ENCODE measurements at places on chromosomes 1 and 21. TPM values are rescaled to one million over a fixed set of nuclear protein-coding genes. Genes with fewer than 3 reads are reported as not detected.

The BARHL2 gene
- total RNA-seq = not detected

The ARHGEF11 gene
- 19.3 TPM for total RNA-seq

The ELAVL4 gene
- total RNA-seq = not detected

The MAP3K21 gene
- 11.0 TPM for total RNA-seq

The ARHGEF10L gene
- total RNA-seq = 27.8 TPM

The SLC6A9 gene
- 4.1 TPM for total RNA-seq

DNA sequence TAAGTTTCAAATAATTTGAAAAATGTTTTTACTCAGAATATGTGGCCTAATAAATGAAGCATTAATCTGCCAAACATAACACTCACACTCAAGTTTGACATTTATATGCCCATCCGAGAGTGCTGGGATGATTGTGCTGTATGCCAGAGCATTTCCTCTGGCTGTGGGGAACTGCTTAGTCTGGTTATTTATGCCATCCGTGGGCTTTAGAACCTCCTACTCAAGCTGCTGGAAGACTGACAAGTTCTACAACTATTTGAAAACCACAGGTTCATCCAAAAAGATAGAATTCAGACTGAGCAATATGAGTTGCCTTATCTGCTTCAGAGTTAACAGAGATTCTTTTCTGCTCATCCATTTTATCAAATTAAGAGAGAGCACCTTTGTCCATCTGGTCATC is 25.9 kb downstream of the PCNX2 start:
- no peak for DNase-seq

GRCh38 chr1:110829955-110830553 is 42.9 kb upstream of the CD53 start:
- peak; percentile 1 for DNase-seq

DNA sequence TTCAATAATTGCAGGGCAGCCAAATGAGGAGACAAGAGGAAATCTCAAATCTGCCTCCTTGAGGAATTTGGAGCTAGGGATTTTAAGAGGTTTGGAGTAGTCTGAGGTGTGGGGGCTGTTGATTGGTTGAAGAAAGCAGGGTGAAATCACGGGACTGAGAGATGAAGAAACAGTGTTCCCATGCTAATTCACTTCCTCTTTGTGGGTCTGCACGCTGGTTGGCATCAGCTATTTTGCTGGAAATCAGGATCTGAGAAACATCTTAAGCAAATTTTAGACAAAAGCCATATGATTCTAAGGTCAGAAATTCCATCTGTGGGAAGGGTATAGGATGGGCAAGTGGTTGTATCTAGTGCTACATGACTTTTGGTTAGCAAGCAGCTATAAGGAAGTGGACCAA is 107.1 kb upstream of the PAXBP1 start:
- DNase-seq = no peak

DNA sequence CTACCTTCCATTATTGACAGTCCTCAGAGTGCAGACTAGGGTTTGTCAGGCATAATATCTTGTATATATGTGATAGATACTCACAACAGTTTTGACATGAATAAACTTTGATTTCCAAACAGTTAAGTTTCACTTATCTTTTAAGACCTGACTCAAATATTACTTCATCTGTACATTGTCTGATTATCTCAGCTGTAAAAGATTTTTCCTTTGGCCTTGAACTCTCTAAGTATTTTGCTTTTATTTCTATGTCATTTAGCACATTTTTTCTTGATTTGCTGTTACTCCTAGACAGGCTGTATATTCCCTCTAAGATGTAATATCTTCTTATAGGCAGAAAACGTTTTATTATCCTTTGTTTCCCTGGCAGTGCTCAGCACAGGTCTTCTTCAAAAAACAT is 65.6 kb upstream of the DMRTA2 start:
- DNase-seq = no peak

DNA sequence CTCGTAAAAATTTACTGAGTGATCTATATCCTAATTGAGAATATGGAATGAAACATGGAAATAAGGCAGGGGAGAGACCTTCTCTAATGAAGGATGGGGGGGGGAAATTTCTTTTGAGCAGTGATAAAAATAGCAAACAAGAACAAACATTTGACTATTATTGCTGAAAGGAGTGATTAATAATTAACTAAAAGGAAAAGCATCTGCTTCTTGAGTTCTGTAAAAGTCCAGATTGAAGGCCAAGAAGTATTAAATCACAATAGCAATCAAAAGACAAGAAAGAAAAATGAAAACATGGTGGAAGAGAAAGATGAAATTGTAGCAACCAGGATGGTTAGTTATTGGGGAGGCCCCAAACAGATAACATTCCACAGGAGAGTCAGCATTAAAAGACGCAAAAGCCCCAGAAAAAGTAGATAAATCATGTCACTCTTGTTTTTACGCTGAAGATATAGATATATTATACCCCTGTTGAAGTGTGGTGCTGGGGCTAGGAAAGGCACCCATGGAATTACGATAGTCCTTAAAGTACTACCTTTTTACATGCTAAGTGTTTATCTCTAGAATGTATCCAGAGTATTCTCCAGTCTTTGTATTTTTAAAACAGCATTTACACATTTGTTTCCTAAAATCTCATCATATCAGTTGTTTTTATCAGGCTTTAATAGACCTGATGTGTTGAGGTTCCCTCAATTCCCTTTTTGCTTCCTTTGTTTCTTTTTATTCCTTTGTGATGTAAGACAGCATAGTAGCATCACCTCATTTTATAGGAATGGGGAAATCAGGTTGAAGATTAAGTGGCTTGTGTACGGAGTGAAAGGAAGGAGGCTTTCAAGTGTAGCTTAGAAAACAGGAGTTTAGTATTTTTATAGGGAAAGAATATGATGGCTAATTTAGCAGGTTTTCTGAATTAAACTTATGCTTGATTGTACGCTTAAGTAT is 28.9 kb downstream of the DISP1 start:
- peak; percentile 90 for DNase-seq

DNA sequence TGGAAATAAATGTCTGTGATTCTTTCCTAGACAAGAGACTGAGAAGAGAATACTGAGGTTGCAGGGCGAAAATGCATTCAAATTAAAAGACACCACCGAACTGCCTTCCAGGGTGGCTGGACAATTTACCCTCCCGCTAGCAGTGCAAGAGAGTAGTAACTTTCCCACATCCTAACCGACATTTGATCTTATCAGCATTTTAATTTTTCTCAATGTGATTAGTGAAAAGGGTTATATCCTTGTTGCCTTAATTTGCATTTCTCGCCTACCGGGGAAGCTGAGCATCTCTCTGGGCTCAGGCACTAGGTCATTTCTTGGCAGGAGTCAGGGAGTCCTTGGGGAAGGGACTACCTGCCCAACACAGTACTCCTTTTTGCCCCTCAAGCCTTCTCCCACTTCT is 2.8 kb downstream of the TNFRSF8 start:
- no peak for DNase-seq

- DNase-seq = no peak
These were observed 25.0 kb downstream of the ZNF644 start for GRCh38 chr1:90996742-90997413.

- DNase-seq = no peak
These were observed 24.0 kb downstream of the LRRC8D start for GRCh38 chr1:89844860-89845259.

GRCh38 chr1:198147216-198147615 is 9.6 kb upstream of the NEK7 start:
- DNase-seq = no peak

DNA sequence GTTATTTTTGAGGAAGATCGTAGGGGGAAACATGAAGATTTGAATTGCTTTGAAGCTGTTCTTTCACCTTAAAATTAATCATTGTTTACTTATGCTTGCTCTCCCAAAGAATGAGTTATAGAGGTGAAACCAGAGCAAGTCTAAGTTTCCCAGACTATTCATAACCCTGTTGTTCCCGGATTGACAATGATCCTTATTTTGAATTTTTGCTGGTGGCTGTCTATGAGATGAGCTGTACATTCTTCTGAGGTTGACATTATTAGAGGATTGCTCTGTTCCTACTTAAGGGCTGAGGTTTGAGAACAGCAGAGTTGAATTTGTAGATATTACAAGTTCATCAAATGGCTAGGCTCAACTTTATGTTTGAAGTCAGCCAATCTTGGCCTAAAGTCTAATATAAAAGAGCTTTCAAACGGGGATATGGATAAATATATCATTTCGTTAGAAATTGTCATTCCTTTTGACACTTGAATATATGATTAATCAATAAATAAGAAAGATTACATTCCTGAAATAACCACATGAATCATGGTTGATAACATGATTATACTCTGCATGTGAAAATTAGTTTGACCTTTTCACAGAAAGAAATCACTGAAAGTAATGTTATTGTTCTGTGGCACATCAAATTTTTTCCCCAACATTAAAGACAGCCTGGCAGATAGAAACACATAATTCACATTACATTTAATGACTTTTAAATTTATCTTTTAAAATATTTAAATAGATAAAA is 19.1 kb upstream of the PDE4B start:
- no peak for DNase-seq

- no peak for DNase-seq
These were observed 6.2 kb downstream of the MAP1LC3C start for GRCh38 chr1:241992734-241993133.

DNA sequence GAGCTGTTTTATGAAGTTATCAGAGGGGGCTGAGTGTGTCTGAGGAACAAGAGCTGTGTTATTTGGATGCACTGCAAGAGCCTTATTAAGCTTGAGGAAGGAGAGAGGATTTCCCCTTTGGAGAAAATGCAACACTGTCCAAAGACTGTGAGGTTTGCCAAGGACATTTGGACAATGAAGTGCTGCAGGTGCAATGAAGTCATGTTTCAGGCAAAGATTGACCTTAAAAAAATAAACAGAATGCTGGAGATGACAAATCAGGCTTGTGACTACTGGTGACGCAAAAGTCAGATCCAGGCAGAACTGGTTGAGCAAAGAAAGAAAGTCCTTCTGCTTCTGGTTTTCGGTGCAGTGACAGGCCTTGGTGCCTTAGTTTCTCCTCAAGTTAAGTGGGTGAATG is 125.2 kb upstream of the KIAA0040 start:
- no peak for DNase-seq

GRCh38 chr1:74012583-74012982 is 185.4 kb downstream of the LRRIQ3 start:
- no peak for DNase-seq

DNA sequence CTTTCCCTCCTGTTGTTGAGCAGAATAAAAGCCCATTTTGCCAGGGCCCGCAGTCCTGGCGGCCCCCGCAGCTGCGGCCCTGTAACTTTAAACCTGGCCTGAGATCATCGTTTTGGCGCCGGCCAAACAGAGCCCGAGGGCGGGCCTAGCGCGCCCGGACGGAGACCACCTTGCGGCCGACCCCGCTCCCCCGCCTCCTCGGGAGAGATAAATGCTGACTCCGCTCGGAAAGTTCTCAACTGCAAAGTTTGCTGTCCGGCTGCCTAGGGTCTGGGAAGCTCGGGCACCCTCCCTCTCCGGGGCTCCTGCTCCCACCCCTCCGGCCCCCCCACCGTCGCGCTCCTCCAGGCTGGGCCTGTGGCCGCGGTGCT is at the start of gene PDPN:
Gene PDPN (plus strand): TSS at position 238 of the 371 bp plus-strand sequence. CDS start 202 bp downstream, outside the sequence.
- DNase-seq = no peak

GRCh38 chr1:218659911-218660677 is 315.0 kb downstream of the TGFB2 start:
- DNase-seq = peak; percentile 53

- no peak for DNase-seq
These were observed 32.4 kb downstream of the GNB1 start for GRCh38 chr1:1858382-1859086.

GRCh38 chr1:7070389-7071029 is 285.3 kb downstream of the CAMTA1 start:
- DNase-seq = peak; percentile 4

DNA sequence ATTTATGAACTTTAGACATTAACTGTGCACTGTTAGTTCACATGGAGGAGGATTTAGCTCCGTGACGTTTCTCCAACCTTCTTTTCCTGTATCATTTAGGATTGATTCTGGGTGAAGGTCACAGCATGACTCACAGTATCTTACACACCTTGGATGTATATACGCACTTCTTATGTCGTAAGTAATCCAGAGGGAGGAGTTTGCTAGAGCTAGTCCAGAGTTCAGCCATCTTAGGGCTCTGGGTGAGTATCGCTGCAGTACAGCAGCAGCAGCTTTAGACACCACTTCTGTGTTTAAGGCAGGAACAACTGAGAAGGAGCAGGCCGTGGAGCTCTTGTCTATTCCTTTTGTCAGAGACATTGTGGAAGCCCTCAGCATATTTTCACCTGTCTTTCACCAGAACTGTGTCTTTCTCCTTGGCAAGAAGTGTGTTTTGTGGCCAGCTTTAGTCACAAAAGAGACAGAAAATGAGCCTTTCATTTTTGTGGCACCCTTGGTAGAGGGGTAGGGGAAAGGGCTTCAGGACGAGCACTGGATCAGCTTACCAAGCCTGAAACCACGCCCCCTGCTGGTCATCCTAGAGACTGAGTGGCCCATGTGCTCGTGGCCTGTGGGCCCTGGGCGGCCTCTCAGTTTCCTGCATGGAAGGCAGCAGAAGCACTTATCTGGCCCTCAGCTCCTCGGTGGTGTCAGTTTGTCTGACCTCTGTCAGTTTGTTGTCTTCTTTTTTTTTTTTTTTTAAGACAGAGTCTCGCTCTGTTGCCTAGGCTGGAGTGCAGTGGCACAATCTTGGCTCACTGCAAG is 64.0 kb downstream of the ADARB1 start:
- no peak for DNase-seq

GRCh38 chr1:190491404-190491803 is 13.7 kb upstream of the BRINP3 start:
- DNase-seq = no peak

GRCh38 chr1:241592273-241592958 is 47.8 kb downstream of the CHML start:
- no peak for DNase-seq

- DNase-seq = no peak
These were observed 18.4 kb upstream of the PTBP2 start for GRCh38 chr1:96703186-96703585.

- no peak for DNase-seq
These were observed 326.5 kb upstream of the ESRRG start for GRCh38 chr1:217049721-217050120.

GRCh38 chr1:7539769-7540175 is 231.3 kb upstream of the VAMP3 start:
- DNase-seq = no peak

- no peak for DNase-seq
These were observed 82.1 kb downstream of the CCDC18 start for GRCh38 chr1:93262645-93263044.

DNA sequence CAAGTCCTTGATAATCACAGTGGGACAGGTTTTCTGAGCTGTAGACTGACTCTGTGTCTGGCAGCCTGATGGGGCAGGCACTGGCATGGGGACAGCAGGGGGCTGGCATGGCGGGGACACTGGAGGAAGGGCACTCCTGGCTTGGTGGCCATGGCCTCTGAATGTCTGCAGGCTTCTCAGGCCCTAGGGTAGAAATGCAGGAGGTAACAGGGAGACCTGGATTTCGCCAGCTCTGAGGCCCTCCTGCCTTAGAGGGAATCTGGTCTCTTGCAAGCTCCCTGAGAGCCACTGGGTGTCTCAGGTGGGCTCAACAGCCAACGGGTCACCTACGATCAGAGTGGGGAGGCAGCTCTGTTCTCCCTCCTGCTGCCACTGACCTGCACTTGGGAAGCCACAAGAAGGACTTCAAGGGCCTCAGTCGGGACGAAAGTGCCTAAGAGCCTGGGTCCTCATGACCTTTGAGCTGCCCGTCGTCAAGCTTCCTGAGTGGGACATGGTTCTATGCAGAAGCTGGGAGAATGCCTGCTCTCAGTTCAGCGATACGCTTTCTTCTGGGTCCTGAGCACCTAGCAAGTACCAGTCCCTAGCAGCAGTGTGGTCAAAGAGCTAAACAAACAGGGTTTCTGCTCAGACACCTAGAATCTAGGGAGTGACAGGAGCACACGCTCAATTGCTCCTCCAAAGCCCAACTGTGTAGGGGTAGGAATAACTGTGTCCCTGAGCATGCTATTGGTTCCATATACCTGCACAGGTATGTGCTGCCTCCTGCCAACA is 569.0 kb downstream of the PTPRU start:
- DNase-seq = no peak

GRCh38 chr1:71698186-71698585 is 584.2 kb downstream of the NEGR1 start:
- DNase-seq = no peak
